ENCODE measurements at places on chromosomes 5 and 9.

DNA sequence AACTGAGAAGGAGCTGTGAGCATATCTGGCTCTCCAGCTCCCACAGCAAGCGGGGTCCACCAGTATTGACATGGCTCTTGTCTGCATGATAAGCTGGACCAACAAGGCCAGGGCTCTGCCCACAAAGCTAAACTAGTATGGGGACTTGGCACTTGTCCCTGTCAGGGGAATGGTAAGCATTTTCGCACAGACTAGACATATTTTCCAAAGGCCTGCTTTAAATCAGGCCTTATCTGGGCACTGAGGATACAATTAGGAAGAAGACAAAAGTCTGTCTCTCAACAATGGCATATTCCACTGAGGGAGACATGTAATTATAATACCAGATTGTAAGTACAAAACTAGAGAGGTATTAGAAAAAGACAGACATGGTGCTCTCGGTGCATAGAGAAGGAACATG lies 32.1 kb downstream of the CSF2 start:
- no peak for DNase-seq

GRCh38 chr5:75663579-75664284 lies 52.5 kb downstream of the ANKDD1B start:
- DNase-seq, result no peak

DNA sequence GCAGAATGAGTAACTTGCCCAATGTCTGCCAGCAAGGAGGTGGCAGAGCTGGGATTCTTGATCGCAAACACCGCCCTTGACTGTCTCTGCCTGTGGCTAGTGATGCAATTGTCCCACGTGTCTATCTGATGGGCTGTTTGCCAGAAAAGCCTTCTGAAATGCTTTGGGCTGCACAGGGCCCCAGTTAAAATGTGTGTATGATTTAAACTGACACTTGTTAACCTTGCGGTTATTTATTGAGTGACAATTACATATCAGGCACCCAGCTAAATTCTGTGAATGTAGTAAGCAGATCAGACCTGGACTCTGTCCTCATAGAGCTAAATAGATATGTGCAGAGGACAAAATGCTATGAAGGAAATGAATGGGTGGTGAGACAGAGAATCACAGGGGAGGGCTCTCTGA lies 11.6 kb upstream of the IL12B start:
- peak; percentile 91 for DNase-seq

DNA sequence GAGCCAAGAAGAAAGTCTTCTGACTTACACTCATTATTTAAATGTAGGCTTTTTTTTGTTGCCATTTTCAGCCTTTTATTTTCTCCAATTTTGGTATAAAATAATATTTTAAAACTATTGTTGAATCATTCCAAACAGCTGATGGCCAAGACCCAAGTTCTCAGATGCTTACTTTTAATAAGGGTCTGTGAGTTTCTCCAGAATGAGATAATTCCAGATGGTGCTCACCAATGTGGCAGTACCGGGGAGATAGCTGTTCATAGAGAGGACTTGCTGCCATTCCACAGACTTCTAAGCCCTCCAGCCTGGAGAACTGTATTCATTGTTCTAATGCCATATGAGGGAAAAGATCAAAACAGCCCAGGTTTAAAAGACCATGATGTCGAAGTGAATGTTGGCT lies 5.3 kb upstream of the C1QTNF2 start:
- no peak for DNase-seq

- no peak for DNase-seq
Measured at GRCh38 chr9:113587471-113588031, 124.0 kb downstream of the RGS3 start.

DNA sequence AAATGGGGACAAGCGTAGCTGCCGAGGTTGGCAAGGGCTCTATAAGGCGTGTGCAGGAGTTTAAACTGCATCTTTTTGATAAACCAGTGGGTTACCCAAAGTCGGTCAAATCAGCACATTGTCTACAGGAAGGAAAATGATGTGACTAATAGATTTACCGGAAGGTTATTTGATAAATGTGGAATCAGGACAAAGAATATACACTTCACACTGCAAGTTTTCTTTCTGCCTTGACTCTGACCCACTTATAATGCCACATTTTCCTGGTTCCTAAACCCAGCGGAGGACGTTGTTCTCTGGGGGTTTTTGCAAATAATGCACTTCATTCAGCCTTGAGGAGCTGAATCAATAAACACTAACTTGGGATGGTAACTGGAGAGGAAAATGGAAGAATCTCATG lies 76.8 kb downstream of the TTLL11 start:
- no peak for DNase-seq

DNA sequence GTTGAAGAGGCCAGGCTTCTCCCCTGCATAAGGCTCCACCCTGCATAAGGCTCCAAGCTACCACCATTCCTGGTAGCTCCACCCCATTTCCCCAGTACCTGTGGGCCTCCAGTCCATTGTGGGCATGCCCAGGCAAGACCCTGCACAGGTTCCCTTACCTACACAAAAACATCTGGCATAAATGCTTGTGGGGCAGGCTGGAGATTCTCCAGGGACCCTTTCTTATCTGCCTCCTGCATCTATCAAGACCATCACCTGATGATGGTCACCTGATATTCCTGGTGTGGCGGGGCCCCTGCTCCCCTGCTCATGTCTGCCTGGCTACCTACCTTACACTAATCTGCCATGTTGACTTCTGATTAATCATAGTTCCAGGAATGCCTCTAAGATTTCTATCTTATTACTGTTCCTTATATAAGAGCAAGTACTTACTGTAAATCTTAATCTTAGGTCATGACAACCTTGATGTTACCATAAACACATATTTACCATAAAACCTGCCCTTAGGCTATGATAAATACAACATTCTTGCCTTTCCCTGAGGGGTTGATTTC lies 41.0 kb downstream of the FGD3 start:
- DNase-seq, result no peak

DNA sequence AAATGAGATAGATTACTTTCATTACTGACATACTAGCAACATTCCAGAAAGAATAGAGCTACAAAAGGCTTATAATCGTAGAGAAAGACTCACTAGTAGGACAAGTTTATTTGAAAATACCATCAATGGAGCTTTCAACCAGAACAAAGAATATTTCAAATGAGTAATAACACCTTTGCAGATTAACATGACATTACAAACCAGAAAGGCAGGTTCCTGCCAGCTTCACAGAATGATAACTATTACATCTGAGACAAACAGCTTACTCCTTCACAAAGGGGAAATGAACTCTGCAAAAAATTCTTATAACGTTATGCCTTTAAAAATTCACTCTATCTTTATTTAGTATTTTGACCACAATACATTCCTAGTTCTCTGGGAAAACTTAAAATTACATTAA lies 103.1 kb downstream of the EPB41L4A start:
- DNase-seq, result no peak

- no peak for DNase-seq
Measured at GRCh38 chr9:114186605-114187289, 31.4 kb downstream of the COL27A1 start.

DNA sequence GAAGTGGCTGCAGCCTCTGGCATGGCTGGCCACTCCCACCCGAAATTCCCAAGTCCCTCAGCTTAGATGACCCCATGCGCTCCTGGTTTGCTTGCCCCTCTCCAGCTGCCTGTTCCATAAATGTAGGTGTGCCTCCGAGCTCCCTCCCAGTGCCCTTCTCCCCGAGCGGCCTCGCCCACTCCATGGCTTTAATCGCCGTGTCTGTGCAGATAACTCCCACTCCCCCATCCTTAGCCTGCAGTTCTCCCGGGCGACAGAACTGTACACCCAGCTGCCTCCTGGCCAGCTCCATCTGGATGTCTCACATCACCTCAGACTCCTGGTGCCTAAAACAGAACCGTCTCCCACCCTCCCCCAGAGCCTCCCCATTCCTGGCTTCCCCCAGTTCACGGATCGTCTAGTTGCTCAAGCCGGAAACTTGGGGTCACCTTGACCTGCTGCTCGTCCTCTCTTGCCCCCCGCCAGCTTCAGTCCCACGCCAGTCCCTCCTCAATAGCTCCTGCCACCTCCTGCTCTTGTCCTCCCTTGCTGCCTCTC lies 24.1 kb downstream of the HK3 start:
- no peak for DNase-seq

DNA sequence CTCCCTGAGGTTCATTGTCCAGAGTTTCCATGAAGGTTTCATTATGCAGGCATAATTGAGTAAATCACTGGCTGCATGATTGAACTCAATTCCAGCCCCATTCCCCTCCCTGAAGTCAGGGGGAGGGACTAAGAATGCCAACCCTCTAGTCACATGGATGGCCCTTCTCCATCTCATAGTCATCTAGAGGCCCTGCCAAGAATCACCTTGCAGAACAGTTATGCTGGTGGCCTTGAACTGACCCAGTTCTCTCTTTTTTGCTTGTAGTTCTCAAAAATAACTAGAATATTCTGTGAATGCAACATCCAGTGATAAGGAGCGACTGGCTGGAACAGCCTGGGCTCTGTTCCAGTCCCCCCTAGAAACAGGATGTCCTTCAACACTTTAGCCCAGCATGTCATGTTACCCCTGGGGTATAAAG lies 31.7 kb downstream of the SLC35A4 start:
- no peak for DNase-seq

DNA sequence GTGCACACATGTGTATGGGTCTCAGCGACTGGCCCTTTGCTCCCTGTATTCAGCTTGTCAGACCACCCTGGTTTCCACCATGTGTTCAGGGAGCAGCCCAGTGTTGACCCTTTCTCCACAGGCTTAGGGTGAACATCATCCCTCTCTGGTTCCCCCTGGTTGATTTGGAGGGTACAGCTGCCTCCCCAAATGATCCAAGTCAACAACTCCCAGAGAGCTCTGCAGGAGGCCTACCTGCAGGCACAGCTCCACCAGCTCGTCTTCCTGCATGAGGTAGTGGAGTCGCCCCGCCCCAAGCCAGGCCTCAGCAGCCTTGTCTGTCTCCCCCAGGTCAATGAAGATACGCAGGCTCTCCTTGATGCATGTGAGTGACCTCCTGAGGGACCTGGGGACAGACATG lies 50.5 kb downstream of the SH3TC2 start:
- no peak for DNase-seq
